ENCODE measurements at places on chromosomes 1 and 21.

DNA sequence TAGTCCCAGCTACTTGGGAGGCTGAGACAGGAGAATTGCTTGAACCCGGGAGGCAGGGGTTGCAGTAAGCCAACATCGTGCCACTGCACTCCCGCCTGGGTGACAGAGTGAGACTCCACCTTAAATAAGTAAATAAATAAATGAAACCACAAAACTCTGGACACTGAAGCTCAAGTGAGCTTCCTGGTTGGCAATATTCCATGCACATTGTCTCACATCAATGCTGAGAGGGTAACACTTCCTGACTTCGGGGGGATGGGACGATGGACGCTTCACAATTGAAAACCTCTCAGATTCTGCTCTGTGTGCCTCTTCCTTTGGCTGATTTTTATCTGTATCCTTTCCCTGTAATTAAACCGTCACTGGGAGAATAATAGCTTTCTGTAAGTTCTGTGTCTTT is 70.0 kb upstream of the ZNF644 start:
- DNase-seq, result no peak

- no peak for DNase-seq
These were observed 38.1 kb downstream of the HHAT start for GRCh38 chr1:210366767-210367166.

DNA sequence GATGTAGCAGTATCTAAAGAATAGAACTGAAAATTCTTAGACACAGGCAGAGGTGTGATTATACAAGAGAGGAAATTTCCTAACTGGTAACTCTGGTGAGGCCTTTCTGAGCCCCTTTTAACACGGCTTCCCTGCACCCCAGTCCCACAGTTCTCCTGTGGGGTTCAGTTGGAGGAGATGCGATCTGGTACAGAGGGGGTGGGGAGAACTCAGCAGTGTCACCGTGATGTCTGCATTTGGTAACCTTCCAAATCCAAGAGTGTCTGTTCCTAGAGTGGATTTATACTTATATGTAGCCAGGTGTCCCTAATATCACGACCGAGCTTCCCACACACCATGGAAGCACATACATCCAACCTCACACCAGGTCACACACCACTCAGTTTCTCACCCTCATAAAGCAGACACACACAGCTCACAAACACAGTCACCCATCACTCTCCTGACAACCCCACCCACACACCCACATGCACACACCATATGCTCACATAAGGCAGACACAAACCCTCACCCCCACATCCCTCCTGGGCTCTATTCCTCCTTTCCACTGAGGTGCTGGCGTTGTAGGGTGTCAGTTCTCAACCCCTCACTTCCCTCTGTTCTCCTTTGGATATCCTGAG is 48.5 kb downstream of the RHBG start:
- no peak for DNase-seq

- no peak for DNase-seq
These were observed 4.8 kb upstream of the PDE9A start for GRCh38 chr21:42648606-42649005.

GRCh38 chr1:234659538-234659937 is 49.6 kb upstream of the IRF2BP2 start:
- DNase-seq, result no peak

GRCh38 chr1:67716800-67717199 is 31.8 kb downstream of the GADD45A start:
- DNase-seq, result no peak

DNA sequence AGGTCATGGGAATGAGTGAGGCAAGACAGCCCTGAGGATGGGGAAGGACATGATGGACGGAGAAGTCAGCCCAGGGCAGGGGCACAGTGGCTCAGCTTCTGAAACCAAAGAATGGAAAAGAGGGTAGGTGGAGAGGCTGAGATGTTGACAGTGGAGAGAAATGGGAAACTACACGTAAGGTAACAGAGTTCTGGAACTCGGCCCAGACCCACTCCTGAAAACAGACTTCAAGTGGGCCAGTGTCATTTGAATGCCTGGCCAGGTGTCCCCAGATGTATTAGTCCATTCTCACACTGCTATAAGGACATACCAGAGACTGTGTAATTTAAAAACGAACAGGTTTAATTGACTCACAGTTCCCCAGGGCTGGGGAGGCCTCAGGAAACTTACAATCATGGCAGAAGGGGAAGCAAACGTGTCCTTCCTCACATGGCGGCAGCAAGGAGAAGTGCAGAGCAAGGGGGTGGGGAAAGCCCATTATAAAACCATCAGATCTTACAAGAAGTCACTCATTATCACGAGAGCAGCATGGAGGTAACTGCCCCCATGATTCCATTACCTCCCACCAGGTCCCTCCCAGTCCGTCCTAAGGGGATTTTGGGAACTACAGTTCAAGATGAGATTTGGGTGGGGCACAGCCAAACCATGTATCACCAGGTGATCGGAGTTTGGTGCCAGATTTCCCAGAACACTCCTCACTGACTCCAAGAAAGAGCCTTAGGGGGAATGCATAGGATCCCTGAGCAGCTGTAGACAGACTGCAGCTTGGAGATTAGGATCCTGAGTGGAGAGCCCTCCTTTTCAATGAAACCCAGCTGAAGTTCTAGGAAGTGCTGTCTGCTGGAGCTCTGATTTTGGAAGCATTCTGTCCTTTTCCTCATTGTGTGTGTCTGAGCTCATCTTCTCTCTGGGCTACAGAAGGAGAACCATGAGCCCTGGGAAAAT is 40.3 kb downstream of the FHAD1 start:
- DNase-seq, result no peak

DNA sequence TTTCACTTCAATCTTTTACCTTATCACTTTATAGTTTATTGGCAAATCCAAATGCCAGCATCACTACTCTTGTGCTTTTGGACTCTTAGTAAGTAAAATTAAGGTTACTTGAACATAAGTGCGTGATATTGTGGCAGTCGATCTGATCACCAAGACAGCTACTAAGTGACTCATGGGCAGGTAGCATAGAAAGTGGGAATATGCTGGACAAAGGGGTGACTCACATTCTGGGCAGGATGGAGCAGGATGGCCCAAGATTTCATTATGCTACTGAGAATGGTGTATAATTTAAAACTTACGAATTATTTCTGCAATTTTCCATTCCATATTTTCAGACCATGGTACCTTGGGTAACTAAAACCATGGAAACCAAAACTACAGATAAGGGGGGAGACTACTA is 120.2 kb downstream of the ROR1 start:
- no peak for DNase-seq
